Frontal cortex (tissue), 4 donors: ENCODE measurements at places on chromosomes 3 and 15. TPM values are rescaled to one million over a fixed set of nuclear protein-coding genes. Genes with fewer than 3 reads are reported as not detected.

The NPTN gene
- 106 TPM for total RNA-seq

The TRIM69 gene
- 40.4 TPM for total RNA-seq

The PLIN1 gene
- under 0.01 TPM for total RNA-seq

The TLR9 gene
- not detected for total RNA-seq

The CNTN6 gene
- total RNA-seq = 11.8 TPM

The C2CD4A gene
- total RNA-seq = under 0.01 TPM

The RMDN3 gene
- 15.9 TPM for total RNA-seq

The SAMMSON gene
- not detected for total RNA-seq

The ATR gene
- 35.1 TPM for total RNA-seq

The RHCG gene
- total RNA-seq = 4.1 TPM

The GDPGP1 gene
- 4.9 TPM for total RNA-seq

The SPATA16 gene
- total RNA-seq = not detected

The DGKG gene
- total RNA-seq = 7.3 TPM

The CISH gene
- 0.41 TPM for total RNA-seq

The AMT gene
- total RNA-seq = 1.6 TPM

The IGDCC3 gene
- 6.9 TPM for total RNA-seq

The FES gene
- 3.7 TPM for total RNA-seq

The HYAL1 gene
- total RNA-seq = 0.41 TPM

The CCDC39 gene
- 0.82 TPM for total RNA-seq

The HTR3E gene
- not detected for total RNA-seq

The GCNT3 gene
- 0.41 TPM for total RNA-seq

The ASTE1 gene
- total RNA-seq = 15.1 TPM

The MAGEF1 gene
- 46.9 TPM for total RNA-seq

The GHRL gene
- total RNA-seq = not detected

The ZIC1 gene
- 20.0 TPM for total RNA-seq

The DNAH1 gene
- total RNA-seq = 1.2 TPM

The MKRN3 gene
- 18.3 TPM for total RNA-seq

The SERINC4 gene
- 0.41 TPM for total RNA-seq

The RHOV gene
- total RNA-seq = 9.4 TPM

The ADIPOQ gene
- total RNA-seq = not detected

The ARIH2 gene
- total RNA-seq = 59.1 TPM

The PARP15 gene
- total RNA-seq = not detected

The ZBBX gene
- 4.9 TPM for total RNA-seq
